ENCODE measurements at places on chromosomes 13 and 19.

- DNase-seq, result no peak
Observed at GRCh38 chr13:68846663-68847062, 1261.0 kb upstream of the ATXN8OS start.

DNA sequence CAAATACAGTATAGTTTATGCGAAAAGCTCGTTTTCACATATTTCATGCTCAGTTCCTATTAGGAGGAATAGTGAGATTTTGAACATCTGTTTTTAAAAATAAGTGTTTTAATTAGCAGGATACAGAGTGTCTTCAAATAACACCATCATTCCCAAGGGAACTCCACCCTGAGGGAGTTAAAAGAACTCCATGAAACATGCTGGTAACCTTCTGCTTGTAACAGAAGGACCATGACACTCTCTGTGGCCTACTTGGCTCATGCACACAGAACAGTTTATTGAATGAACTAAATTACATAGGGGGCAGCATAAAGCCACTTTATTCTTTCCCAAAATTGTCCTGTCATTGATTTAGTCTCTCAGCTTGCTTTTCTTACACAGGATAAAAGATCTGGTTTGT is 809.5 kb upstream of the SLITRK6 start:
- DNase-seq, result no peak

DNA sequence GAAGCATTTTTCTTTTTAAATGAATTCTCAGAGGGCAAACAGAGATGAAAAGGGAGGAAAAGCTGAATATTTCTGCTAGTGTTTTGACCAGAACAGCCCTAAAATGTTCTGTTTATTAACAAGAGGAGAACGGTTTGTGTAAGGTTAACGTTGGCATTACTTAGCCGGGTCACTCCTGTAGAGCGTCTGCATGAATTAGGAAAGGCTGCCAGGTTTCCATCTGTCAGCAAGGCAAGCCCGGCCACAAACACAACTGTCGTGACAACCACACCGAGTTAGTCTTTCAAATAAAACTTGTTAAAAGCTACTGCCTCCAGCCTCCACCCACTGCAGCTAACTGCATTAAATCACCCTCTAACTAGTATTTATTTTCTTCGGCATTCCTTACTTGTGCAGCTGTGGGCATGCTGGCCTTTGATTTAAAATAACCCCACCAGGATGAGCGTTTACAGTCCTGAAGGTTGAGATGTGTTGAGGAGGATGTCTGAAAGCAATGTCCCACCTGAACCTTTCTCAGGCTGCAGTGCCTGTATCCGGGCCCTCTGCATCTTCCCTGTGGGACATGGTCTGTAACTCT is 527.9 kb downstream of the FGF9 start:
- no peak for DNase-seq

DNA sequence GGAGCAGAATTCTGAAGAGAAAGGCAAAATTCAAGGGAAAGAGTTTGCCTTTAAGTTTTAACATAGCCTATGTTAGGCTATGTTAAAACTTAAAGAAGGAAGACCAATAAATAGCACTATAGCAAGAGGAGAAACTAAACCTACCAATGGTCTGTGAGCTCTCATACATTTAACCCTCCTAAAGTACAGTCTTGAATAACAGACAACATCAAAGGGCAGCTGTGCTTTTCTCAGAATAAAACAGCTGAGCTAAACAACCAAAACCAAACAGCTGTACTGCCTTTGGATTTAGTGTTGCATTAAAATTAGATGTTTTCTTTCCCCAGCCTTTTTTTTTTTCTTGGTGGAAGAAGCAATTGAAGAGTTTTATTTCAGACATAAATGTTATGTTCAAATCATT is 34.0 kb downstream of the KLF5 start:
- no peak for DNase-seq
